KBM-7 (cell line): ENCODE measurements at places on chromosomes 12 and 14.

GRCh38 chr12:72829838-72830237 lies 557.7 kb downstream of the TRHDE start:
- DNase-seq: no peak

GRCh38 chr12:53300187-53300586 lies 692 bp downstream of the MYG1 start:
- no peak for DNase-seq

DNA sequence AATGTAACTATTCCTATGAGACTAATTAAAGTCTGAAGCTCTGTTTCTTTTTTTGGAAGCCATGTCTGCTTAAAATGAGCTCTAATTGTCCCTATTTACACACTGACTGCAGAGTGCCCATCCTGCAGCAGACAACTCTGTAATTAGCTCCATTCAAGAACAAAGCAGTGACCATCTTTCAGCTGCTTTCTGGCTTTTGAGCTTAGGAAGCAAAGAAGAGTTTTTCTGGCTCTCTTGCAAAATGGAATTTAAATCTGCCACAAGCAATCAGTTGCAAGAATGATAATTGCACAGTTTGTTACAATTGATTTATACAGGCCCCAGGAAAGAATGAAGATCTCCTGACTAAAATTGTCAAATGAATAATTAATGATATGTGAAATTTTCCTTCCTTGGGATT lies 83.4 kb downstream of the GAS2L3 start:
- no peak for DNase-seq

DNA sequence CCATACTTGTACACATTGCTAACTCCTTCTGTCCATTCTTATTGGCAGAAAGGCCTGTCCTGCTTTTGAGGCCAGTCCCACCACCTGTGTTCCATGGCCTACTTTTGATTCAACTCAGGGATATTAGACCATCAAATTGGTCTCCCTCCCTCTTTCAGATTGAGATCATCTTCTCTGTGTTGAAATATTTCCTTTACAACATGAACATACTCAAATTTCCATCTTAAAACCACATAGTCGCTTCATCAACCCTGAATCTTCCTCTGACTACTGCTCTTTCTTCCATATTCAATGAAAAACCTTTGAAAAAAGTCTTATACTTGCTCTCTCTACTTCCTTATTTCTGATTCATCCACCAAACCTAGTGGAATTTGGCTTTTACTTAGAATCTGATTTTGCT lies 34.9 kb downstream of the TRMT5 start:
- DNase-seq: peak; percentile 21

DNA sequence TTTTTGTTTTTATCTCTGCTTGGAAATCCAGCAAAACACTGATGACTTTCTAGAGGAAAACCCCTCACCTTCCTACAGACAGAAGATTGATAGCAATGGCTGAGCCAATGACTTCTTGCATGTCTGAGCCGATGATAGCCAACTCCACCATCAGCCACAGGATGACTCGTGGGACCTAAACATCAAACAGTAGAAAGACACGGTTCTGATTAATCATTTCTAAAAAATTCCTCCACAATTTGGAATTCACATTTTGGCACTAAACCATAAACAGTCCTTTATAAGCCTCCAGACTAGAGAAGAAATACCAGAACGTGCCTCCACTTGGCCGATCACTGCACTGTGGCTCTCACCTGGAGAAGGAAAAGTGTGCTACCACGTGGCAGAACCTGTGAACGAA lies 25.9 kb downstream of the SLC11A2 start:
- DNase-seq: no peak

DNA sequence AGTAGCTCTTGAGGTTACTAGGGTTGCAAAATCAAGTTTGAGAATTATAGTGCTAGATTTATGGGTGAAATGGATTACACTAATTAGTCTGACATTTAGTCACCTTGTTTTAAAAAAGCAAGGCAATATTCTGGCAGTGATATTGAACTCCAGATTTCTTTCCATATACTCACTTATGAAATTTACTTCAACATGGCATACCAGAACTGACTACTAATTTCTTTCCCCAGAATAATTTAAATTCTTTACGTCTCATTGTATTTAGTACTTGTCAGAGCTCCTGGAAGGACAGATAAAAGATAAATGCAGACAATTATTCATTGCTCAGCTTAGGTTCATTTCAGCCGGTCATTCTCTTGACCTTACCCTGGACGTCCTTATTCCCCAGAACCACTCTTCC lies 24.3 kb downstream of the EMP1 start:
- DNase-seq: no peak

GRCh38 chr12:107543416-107543815 lies 142.2 kb upstream of the PWP1 start:
- DNase-seq: no peak

DNA sequence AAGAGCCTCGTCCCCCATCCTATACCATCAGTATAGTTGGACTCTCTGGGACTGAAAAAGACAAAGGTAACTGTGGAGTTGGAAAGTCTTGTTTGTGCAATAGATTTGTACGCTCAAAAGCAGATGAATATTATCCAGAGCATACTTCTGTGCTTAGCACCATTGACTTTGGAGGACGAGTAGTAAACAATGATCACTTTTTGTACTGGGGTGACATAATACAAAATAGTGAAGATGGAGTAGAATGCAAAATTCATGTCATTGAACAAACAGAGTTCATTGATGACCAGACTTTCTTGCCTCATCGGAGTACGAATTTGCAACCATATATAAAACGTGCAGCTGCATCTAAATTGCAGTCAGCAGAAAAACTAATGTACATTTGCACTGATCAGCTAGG lies 13.6 kb downstream of the ARHGAP5 start:
- DNase-seq: no peak

DNA sequence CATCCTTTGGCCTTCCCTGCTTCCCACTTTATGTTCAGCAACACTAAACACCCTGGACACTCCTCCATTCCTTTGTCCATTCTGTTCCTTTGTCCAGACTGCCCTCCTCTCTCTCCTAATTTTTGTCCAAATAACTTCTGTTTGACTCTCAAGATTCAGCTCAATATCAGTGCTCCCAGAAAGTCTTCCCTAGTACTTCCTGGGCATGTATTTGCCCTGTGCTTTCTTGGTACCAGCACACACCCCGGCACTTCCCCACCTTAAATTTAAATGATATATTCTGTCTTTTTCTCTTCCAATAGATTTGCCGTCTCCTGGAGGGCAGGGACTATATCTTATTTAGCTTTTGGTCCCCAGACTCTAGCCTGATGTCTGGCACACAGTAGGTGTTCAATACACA lies 6.5 kb upstream of the APOLD1 start:
- no peak for DNase-seq

- no peak for DNase-seq
These were observed 6.2 kb downstream of the ANKRD13A start for GRCh38 chr12:110005319-110005973.

GRCh38 chr12:113271466-113271852 lies 50.2 kb downstream of the TPCN1 start:
- no peak for DNase-seq

DNA sequence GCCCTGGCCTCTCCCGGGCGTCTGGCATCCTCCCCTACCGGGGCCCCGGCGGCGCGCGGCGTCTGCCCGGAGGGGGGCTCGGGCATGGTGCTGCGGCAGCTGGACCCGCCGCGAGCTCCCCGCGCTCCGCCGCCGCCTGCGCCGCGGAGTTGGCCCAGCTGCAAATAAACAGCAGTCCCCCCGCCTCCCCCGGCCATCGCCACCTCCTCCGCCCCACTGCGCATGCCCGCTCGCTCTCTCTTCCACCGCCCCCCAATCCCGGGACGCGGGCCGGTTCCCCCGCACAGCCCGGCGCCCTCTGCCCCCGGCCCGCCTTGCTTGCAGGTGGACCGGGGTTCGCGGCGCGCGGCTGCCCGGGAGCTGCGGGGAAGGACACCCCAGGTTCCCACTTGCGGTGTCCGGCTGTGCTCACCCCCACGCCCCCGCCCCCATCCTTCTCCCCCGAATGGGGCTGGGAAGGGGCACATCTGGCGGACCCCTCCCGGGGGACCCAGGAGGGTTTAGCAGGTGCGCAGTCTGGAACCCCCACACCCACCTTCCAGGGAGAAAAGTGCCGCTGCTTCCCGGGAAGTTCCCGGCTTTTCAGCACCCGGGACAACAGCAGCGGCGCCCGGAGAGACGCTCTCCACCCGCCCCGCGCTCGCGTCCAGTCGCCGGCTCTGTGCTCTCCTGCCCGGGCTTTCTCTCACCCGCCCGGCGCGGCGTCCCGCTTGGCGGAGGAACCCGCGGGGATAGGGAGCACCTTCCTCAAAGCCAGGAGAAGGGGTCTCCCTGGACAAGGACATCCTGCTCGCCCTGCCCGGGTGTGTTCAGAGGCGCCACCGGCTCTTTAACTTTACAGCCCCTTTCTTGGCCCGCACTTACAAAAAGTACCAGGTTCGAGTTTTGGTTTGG lies at the start of gene TMTC1:
TMTC1 (minus strand) TSS at position 170 of the 894 bp plus-strand sequence. CDS start 191 bp downstream, outside the sequence.
- DNase-seq: no peak

DNA sequence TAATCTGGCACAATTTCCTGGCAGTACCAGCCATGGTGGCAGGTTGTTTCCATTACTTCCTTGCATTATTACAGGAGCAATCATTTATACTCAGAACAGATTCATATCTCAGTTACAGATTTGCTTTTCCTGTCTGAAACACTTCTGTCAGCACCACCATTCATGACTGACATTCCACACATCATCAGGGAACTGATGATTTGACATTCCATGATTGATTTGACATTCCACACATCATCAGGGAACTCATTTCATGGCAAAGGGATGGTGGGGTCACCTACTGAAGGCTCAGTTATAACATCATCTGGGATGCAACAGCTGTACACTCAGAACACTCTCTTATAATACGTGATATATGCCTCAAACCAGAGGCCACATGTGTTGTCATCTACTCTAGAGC lies 30.9 kb upstream of the RERGL start:
- DNase-seq: no peak

DNA sequence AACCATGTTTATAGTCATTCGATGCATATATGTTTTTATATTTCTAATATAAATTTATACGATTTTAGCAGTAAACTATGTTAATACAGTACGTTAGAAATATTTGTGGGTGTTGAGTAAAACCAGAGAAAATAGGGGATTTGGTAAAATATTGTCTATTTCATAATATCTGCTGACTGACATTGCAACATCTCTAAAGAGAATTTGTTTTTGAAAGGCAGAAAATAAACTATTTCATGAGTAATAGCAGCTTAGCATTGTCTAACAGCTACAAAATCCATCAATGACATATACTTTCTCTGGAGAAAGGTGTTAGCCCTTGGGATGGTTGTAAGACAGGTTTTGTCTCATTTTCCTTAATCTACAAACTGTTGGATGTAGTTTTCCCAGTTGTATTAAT lies 144.9 kb downstream of the PDE3A start:
- no peak for DNase-seq

- no peak for DNase-seq
These were observed 5.4 kb downstream of the HNF1A start for GRCh38 chr12:120983759-120984158.

DNA sequence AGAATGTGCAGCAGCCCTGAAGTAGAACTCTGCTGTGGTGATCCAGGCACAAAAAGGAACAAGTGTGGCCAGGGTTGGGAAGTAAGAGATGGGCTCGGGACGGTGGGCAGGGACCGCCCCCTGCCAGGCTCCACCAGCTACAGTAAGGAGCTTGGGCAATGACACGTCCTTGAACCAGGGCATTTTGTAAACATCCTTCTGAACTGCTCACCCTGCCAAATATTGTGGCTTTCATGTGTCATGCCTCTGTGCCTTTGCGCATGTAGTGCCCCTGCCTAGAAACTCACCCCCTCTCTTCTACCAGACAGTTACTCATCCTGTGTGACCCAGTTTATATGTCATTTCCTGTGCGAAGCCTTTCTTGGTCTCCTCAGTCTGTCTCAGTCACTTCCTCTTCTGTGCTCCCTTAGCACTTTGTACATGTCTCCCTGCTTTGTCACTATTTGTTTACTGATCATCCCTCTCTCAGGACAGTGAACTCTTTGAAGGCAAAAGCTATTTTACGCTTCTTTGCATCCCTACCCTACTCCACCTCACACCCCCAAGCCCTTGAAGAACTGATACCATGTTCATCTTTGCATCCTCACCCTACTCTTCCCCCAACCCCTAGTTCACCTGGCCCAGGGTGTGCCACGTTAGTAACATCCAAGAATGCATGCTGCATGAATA lies 108.9 kb upstream of the PLEKHG7 start:
- DNase-seq: peak; percentile 82

- no peak for DNase-seq
These were observed 44.8 kb upstream of the PTHLH start for GRCh38 chr12:28017126-28017872.

- no peak for DNase-seq
These were observed 187.4 kb upstream of the PRMT8 start for GRCh38 chr12:3303410-3304136.

GRCh38 chr12:60078026-60078425 lies 482.2 kb downstream of the SLC16A7 start:
- peak; percentile 23 for DNase-seq

- no peak for DNase-seq
These were observed 114.5 kb downstream of the ETV6 start for GRCh38 chr12:11763760-11764520.

DNA sequence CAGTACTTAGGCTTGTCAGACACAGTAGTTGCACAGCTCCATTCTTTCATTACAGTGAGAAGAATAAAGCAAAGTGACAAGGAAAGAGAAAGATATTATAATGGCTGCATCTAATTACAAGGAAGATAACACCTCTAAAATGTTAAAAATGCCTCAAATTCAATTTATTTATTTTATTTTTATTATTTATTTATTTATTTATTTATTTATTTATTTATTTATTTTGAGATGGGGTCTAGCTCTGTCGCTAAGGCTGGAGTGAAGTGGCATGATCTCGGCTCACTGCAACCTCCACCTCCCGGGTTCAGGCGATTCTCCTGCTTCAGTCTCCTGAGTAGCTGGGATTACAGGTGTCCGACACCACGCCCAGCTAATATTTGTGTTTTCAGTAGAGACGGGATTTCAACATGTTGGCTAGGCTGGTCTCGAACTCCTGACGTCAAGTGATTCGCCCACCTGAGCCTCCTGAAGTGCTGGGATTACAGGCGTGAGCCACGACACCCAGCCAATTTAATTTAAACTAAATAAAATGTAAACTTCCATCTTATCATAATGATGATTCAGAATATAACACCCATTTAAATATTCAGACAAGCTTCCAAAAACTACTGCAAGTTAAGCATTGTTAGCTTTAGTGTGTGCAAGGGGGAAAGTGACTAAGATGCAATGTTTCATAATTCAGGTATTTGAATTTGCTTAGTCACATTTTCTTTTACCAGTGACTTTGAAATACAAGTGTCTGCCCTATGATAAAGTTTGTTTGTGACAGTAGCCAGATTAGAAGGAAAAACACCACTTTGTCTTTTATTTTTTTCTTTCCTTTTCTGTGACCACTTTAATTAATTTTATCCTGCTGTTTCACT lies 2.4 kb upstream of the CFAP54 start:
- DNase-seq: no peak

DNA sequence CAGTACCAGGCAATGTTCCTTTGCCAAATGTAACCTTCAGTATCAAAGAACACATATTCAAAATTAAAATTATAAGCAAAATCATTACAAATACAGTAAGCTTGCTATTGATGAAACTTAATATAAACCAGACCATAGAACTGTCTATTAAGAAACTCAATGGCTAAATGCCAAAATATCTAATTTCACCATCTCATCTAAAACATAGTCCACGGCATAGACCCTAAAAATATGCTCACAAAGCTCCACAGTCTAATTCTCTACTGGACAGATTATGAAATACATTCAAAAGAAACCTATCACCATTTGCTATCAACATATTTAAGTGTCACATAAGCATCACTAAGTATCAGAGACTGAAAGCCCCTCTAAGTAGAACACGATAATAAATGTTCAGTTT lies 25.2 kb downstream of the DUSP16 start:
- no peak for DNase-seq
